ENCODE measurements at places on chromosomes 5 and 9.

DNA sequence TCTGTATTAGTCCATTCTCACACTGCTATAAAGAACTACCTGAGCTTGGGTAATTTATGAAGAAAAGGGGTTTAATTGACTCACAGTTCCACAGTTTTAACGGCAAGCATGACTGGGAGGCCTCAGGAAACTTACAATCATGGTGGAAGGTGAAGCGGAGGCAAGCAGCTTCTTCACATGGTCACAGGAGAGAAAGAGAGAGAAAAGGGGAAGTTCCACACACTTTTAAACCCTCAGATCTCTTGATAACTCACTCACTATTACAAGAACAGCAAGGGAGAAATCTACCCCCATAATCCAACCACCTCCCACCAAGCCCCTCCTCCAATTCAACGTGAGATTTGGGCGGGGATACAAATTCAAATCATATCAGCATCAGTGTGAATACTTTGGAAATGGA lies 133.4 kb upstream of the SLC30A5 start:
- DNase-seq: no peak

- no peak for DNase-seq
These were observed 11.9 kb downstream of the GBGT1 start for GRCh38 chr9:133151601-133152525.

DNA sequence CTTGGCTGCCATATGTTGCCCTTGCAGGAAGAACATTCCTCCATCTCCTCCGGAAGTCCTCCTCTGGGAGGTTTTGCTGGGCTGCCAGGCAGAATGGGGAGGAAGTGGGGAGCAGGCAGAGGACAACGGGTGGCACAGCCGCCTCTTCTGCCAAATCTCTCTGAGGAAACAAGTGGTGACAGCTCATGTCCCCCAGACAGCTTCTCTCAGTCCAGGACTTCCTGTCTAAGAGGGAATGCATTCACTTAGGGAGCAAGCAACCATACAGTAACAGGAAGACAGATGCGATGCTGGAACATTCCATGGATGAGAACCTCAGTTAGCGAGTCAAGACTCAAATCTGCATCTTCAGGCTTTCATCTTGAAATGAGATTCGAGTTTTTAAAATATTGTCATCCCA lies 701.0 kb downstream of the SEMA5A start:
- DNase-seq: no peak

- DNase-seq: no peak
These were observed 71.8 kb downstream of the C9orf50 start for GRCh38 chr9:129549139-129549538.

DNA sequence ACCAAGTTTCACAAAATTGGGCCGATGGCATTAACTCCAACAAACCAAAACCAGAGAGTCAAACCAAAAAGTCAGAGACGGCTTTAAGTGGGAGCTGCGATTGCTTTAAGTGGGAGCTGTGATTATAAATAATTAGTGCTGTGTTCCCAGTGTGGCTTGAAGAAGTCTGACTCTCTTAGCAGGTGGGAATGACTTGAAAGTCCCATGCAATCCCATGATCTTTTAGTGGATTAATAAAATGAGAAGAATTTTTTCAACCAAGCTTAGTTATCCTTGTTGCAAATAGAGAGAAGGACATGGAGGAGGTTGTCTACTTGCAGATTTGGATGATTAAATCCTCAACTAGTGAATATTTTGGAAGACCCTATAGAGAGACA lies 68.5 kb downstream of the MYO10 start:
- no peak for DNase-seq

GRCh38 chr5:7146886-7147285 lies 249.1 kb upstream of the ADCY2 start:
- DNase-seq: no peak

DNA sequence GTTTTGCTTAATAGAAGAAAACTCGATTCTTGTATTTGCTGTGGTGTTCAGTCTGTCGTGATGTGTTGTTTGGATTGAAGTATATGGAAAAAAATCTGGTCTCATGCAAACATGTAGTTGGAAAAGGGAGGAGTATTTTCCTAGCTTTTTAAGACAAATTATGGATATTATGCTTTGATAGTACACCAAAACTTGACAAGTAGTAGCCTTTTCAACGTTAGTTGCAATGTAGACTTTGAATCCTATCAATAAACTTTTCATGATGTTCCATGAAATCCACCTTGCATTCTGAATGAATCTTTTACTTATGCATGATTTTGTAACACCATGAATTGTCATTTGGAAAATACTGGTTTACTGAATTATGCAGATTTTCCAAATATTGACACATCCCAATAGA lies 64.2 kb downstream of the LHX2 start:
- DNase-seq: no peak

DNA sequence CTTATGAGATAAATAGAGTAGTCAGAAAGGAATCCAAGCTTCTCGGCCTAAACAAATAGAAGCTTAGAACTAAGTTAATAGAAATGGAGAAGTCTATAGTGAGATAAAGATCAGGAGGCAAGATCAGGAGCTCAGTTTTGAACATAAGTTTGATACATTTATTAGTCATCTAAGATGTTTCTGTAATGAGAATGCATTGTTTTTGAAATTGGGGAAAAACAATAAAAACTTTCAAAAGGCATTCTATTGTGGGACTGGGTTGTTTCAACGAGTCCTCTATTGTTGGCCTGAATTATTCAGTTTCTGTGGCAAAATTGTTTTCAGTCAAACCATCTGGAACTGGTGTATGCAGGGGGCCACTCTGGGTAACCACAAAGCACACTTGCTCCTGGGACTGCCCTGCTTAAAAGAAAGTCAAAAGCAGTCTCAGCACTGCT lies 181.0 kb upstream of the CLINT1 start:
- DNase-seq: no peak

DNA sequence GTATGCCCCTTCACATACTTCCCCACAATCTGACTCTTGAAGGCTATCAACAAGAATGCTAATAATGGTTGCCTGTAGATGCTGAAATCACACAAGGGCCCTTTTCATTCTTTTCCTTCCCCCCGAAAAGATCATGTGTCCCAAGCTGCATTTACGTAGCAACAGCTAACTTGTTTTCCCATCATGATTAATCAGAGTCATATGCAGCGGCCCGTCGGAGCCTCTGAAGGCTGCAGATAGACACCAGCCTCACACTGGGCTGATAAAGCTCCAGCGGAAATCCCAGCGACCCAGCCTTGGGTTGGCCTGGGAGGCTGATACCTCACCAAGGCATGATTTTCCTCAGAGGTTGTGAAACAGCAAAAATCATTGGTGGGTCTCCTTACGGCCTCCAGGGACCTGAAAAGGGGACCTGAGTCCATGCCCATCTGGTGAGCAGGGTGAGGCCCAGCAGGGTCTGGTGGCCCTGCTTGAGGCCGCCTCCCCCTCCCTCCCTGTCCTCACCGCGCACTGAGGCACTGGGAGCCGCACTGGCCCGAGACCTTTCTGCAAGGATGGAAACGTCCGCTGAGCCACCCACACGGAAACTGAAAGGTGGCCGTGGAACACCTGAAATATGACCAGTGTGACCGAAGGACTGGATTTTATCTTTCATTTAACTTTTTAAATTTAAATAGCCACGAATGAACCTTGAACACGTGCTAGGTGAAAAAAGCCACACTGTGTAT lies 114.2 kb upstream of the PHYKPL start:
- peak; percentile 47 for DNase-seq

DNA sequence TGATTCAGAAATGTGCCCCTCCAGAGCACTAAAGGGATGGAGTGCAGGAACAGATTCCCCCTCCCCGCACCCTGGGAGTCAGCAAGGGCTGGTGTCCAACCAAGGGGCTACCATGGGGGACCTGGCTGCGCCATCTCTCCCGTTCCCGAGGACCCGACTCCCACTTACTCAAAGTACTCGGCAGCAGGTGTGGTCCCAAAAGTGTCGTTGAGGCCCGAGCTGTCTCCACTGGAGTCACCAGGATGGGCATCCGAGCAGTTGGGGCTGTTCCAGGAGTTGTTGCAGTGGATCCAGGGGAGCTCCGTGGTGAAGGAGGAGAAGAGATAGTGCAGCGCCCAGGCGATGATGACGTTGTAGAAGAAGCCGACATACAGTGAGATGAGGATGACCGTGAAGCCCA lies 12.9 kb downstream of the SLC6A3 start:
- no peak for DNase-seq

GRCh38 chr9:35027860-35028259 lies 38.3 kb downstream of the DNAJB5 start:
- DNase-seq: no peak

DNA sequence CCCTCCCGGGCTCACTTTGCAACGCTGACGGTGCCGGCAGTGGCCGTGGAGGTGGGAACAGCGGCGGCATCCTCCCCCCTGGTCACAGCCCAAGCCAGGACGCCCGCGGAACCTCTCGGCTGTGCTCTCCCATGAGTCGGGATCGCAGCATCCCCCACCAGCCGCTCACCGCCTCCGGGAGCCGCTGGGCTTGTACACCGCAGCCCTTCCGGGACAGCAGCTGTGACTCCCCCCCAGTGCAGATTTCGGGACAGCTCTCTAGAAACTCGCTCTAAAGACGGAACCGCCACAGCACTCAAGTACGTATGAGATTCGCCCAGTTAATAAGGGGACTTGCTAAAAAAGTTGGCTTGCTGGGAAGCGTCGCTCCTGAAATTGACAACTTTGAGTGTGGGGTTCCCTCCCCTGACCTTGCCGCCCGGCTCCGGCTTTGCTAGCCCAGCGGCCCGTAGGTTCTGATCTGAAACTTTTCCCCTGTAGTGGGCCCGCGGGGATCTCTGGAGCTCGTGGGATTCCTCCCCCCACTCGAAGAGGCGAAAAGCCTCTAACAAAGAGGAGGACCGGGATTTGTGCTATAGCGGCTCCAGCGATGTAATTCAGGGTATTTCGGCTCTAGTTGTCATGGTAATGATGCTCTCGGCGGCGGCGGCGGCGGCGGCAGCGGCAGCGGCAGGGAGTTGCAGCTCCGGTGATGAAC lies 572 bp downstream of the NR4A3 start:
- DNase-seq: peak; percentile 62

GRCh38 chr5:59943452-59944113 lies 50.1 kb upstream of the PDE4D start:
- no peak for DNase-seq

- DNase-seq: no peak
These were observed 283.3 kb upstream of the TUT7 start for GRCh38 chr9:86637515-86637914.

DNA sequence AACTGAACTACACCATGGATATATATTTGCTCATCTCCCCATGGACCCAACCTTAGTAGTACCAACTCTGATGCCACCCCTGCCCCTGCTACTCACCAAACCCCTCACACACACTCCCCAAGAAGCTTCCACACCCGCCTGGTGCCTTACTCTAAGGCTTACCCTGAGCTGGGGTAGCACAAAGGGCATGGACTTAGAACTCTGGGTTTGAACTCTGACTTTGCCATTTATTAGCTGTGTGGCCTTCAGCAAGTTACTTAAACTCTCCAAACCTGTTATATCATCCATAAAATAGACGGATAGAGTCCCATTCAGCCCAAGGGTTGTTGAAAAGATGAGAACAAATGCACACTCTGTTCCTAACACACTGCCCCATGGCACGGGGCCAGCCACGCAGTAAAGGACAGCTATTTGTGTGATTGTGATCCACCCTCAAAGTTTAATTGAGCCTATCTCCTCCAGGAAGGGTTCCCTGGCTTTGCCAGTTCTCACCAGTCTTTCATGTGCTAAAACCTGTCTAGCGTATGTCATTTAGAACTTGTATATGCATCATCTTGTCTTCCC lies 111.0 kb downstream of the KLHL3 start:
- no peak for DNase-seq

DNA sequence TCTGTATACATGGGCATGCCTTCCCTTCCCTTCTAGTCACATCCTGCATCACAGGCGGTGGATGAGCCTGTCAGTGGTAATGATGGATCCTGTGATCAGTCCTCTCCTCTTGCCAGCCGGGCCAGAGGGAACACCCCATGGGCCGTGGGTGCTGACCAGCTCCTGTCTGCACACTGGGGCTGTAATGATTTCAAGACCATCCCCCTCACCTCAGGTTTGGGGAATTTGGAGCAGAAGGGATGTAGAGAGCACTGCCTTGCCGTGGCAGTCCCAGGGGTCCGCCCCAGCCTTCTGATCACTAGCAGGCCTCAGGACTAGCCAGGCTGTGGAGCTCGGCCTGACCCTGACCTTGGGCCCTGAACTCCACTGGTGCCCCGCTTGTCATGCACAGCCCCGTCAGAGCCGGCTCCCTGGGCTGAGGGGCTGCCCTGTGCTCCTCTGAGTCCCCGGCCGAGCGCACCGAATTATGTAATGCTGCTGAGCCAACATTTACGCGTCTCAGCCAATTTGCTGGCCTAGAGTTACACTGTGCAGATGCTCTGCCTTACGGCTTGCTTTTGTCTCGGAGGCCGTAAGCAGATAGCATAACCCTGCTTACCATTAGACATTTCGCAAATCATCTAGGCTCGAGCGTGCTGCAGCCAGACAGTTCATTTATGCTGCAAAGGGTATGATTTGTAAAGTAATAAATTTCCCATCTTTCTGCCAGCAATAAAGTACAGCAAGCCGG lies 155.3 kb downstream of the MACROH2A1 start:
- no peak for DNase-seq

DNA sequence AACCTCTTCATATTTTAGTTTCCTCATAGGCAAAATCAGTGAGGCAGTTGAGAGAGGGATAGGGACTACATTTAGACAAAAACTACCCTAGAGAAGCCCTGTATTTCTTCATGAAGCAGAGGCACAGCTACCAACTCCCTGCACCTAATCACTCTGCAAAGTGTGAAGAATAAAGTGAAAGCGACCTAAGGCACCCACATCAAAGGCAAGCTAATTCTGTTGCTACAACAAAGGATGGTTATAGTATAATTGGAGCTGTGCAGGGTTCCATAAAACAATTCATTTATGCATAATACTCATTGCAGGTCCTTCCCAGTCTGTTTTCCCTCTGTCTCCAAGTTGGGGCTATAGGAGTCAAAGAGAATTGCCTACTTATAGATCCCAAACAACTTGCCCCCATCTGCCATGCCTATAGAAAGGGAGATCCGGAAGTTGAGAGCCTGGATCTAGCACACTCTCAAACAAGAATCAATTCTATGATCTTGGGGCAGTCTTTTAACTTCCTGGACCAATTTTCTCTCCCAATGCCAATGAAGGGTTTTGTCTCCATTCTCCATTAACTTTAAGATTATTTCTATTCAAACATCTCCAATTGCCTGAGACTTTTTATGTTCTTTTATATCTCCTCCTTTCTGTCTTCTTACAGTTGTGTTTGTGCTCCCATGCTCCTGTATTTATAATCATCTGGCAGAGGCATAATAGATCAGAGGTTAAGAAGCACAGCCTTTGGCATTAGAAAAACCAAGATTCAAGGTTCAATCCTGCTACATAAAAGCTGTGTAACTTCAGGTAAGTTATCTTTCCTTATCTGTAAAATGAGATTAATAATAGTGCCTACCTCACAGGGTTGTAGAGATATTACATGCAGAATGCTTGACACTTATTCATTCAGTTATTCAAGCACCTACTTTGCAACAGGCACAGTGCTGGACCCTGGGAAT lies 56.0 kb upstream of the PTGER4 start:
- no peak for DNase-seq

DNA sequence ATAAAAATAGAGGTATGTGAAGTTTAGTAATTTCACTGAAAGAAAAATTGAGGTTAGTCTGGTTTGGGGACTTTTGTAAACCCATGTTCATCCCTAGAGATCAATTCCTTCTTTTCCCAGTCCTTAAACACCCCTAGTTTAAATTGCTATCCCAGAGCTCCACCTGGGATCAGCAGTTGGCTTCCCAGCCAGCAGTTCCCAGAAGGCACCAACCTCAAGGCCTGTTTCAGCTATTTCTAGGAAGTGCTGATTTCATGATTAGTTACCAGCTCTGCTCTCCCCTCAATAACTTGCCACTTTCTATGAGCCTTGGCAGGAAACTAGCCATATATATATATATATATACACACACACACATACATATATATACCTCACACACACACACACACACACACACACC lies 30.5 kb downstream of the EPB41L4B start:
- no peak for DNase-seq

GRCh38 chr5:135708481-135709207 lies 125.8 kb upstream of the SLC25A48 start:
- DNase-seq: no peak
